Activated naive CD4-positive, alpha-beta T cell (primary cell): ENCODE measurements at places on chromosomes 3 and 15.

DNA sequence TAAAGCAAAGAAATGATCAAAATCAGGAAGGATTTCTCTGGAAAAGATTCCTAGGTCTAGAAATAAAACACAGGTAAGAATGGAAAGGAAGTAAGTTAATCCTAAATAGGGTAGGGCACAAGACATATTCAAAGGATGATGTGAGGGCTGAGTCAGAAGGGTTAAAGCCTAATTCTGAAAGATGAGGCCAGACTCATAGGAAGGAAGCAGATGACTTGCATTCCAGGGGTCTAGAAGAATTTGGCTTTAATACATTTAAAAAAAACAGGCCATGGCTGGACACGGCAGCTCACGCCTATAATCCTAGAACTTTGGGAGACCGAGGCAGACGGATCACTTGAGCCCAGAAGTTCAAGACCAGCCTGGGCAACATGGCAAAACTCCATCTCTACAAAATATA, 3.2 kb downstream of the SSR3 start:
- no peak for DNase-seq

DNA sequence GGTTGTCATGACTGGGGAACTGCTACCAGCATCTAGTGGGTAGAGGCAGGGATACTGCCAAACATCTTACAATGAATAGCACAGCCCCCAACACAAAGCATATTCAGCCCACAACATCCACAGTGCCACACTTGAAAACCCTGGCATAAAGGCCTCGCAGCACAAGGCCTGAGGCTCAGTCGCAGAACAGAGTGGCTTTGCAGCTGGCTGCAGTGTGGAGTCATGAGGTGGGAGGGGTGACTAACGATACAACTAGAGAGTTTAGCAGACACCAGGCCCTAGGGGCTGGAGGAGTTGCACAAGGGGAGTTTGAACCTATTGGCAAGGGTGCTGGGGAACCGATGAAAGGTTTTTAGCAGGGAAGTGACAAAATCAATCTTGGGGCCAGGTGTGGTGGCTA, 32.1 kb downstream of the GRK7 start:
- DNase-seq: no peak

DNA sequence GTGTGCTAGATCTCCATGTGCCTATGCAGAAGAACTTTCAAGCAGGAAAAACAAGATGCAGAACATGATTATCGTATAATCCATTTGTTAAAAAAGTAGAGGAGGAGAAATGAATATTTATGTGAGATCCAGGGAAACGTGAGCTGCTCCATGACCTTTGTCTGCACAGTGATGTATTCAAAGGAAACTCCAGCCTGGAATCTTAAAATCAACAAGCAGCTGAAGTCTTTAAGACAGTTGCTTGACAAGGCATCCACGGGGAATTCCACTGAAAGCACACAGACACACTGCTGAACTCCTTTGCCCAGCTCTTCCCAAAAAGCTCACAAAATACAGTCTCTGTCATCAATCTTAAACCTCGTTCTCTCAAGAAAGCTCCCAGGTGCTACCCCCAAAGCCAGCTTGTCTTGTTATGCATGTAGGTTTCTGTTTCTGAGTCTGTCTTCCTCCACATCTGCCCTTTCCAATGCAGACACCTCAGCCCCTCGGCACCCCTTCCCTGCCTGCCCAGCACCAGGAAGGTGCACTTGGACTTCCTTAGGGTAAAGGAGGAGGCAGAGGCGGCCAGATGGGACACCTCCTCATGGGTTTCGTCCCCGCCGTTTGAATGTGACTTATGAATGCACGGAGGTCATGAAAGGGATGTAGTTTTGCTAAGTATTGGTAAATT, 28.7 kb downstream of the LRRK1 start:
- no peak for DNase-seq

- no peak for DNase-seq
Observed at GRCh38 chr3:197083486-197083885, 53.9 kb upstream of the MELTF start.

- no peak for DNase-seq
Observed at GRCh38 chr3:73784686-73785392, 160.1 kb upstream of the PDZRN3 start.

- no peak for DNase-seq
Observed at GRCh38 chr15:48861813-48862431, 16.0 kb upstream of the EID1 start.

- no peak for DNase-seq
Observed at GRCh38 chr15:63514531-63514943, 10.1 kb downstream of the USP3 start.

DNA sequence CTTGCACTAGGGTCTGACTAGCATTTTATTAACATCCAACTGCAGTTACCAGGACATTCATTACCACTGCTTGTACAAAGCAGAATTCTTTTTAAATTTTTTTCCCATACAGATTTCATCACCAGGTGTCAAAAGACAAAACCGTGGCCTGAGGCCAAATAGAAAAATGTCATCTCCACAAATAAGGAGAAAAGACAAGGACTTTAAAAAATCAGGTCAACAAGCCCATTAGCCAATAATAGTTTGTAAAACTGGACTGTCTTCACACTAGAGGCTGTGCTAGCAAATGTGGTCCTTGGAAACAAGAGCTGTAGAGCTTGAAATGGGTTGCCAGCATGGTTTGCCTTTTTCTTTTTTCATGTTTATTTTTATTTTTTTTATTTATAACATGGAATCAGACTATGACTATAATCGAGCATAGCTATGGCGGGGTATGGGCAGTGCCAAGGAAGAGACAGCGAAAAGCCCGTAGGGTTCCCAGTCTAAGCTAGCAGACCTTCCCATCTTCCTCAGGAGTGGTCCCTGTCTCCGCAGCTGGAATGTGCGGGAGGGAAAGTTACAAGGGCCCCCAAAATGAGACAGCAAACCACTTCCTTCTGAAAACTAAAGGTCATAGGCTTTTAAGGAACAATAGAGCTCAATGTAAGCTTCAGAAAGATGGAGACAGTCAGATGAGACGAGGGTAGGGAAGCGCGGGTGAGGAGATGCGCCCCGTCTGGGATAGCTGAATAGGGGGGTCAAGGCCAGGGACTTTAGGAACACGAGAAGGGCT, 1.5 kb downstream of the PTPN9 start:
- DNase-seq: no peak

DNA sequence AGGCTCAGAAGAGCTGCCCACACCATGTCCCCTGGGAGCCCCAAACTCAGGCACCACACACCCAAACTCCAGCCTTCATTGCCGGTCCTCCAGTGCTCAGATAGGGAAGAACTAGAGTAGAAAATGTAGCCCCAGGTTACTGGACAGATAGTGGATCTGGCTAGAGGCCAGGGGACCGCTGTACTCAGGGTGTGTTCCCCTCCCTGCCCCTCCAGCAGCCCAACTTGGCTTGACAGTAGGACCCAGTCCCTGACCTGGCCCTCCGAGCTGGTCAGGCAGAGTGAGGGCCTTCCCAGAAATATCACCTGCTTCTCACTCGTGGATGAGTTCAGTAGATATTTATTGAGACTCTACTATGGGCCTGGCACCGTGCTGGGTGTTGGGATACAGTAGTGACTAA, 100.0 kb downstream of the CORO2B start:
- DNase-seq: no peak

GRCh38 chr3:72421126-72421525, 427.1 kb downstream of the SHQ1 start:
- DNase-seq: no peak

GRCh38 chr15:65411465-65412071, 11.2 kb downstream of the IGDCC4 start:
- no peak for DNase-seq

DNA sequence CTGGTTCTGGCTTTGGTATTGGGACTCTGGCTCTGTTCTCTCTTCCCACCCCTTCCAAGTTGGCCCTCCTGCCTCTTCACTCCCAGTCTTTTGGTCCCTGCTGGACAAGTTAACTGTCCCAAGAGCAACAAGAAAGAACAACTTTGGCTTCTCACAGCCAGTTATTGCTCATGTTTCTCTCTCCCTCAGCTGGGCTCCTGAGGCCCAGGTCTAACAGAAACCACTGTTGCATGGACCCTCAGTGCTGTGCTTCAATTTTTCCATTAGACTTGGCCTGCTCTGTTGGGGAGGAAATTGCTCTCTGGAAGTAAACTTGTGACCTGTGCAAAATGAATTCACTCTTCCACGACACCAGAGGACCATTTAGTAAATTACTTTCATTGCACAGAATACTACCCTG, 64.5 kb downstream of the CHST2 start:
- DNase-seq: no peak

GRCh38 chr15:77644543-77645247, 12.0 kb upstream of the LINGO1 start:
- DNase-seq: no peak

- no peak for DNase-seq
Observed at GRCh38 chr3:12472796-12473195, 11.5 kb upstream of the TSEN2 start.

DNA sequence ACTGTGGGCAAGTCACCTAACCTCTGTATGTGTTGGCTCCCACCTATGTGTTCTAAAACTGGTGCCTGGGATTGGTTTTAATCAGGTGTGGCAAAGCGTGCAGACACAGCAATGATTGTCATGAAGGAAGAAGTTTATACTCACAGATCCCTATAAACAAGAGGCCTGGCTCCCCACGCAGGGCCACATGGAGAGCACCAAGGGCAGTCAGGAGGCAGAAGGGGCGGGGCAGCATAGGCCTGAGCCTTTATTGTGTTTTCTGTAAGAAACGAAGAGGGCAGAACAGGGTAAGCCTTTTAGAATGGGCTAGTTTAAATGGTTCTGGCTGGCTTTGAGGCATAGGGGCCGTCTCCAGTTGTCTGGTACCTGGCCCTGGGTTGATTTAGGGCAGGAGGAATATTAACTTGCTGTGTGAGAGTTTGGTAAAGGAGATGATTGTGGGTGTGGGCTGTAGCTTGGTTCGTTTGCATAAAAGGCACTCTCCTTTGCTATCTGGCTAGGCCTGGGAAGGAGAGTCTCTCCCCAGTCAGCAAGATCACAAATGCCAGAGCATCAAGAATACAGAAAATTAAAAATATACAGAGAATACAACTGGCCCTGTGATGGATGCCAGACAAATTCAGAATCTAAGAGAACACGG, 2.2 kb upstream of the FBXW12 start:
- DNase-seq: no peak

DNA sequence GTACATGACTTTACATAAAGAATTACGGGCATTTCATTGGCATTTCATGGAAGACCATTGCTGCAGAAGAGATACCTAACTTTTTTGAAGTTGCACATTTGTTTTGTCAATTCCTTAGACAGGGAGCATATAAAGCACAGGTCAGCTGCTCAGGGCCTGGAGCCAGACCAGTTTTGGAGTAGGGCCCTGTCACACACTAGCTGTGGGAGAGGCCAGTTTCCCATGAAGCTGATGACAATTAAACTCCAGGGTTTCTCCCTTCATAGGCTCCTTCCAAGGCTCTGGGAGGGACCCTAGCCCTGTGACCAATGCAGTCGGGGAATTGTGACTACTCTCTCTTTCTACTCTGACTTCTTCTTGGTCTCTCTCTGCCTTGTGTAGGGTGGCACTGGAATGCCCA, 107.3 kb upstream of the SELENOK start:
- no peak for DNase-seq

DNA sequence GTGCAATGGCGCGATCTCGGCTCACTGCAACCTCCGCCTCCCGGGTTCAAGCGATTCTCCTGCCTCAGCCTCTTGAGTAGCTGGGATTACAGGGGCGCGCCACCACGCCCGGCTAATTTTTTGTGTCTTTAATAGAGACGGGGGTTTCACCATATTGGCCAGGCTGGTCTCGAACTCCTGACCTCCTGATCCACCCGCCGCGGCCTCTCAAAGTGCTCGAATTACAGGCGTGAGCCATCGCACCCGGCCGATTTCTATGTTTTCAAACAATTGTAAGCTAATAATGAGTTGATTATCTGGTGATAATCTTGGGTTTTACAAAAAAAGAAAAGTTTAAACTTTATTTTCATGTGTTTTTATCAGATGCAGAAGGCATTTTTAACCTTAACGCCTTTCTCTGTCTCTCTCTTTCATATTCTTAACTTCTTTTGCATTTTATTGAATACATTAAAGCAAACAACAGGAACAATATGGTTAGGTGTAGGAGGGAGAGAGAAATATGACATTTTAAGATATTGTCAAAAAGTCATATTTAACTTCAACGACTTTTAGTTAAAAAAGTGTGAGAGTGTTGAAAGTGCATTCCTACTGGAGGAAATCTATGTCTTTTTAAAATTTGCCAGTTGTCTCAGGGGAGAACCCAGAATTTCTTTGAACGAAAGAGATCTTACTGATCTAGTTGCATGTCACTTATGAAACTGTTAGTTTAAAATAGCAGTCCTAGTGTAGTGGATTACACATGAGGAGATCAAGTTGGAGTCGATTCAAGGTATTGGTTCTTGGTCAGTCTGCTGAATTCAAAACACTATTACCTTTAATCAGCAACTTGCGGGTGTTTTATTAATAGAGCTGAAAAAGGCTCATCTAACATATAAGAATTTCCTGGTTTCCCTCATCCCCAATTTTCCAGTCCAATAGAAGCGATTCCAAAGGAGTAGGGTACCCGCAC, 3.4 kb upstream of the MEIS2 start:
- no peak for DNase-seq

- no peak for DNase-seq
Observed at GRCh38 chr3:37467761-37468160, 293.4 kb upstream of the LRRFIP2 start.

DNA sequence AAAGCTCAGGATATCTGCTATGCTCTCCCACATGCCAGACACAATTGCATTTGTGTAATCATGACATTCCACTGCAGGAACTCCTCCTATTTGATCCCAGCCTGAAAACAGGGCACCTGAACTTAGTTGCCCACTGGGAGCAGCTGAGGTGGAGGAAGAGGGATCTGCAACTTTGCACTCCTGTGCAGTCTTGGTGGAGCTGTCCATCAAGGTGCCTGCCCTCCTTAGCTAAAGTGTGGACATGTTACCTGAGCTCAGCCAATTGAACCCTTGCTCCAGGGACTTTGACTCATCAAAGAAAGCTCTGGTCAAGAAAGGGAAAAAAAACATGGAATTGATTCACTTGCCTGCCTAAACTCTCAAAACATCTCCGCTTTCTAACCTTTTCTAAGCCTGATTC, 33.3 kb upstream of the TUBGCP5 start:
- no peak for DNase-seq

DNA sequence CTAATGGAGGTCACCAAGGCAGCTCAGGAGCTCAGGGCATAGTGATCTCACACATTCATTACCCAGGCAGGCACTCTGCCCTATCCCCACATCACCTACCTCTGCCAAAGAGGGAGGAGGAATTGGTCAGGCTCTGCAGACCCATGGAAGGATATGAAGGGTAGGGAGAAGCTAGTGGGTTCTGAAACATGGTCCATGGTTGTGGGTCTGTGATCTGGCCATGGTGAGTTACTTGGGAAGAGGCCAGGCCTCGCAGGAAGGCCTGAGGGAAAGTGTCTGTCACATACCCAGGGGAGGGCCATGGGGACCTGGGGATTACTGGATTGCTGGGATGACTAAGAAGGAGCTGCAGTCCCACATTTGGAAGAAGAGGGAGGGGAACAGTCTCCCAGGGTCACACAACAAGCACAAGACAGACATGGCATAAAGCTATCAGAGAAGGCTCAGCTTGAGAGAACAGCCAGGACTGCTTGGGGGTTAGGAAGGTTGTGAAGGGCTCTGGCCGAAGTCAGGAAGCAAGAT, 1.4 kb upstream of the PRSS50 start:
- no peak for DNase-seq

GRCh38 chr15:92914768-92915221, 14.7 kb downstream of the CHD2 start:
- no peak for DNase-seq
